Omental fat pad (tissue), 4 donors: ENCODE measurements at places on chromosomes 7 and 10. TPM values are rescaled to one million over a fixed set of nuclear protein-coding genes. Genes with fewer than 3 reads are reported as not detected.

The CTNNA3 gene
- total RNA-seq = 1.3 TPM

The PKD1L1 gene
- 1.1 TPM for total RNA-seq

The NCF1 gene
- 2.4 TPM for total RNA-seq

The CYP2C8 gene
- total RNA-seq = 1.6 TPM

The RBP4 gene
- total RNA-seq = 188 TPM

The NIPSNAP2 gene
- total RNA-seq = 73.3 TPM

The ZNF518A gene
- total RNA-seq = 13.1 TPM

The NKX1-2 gene
- not detected for total RNA-seq
